Activated gamma-delta T cell treated with Interleukin-2 at 50 U/mL for 16 hours (primary cell): ENCODE measurements at places on chromosomes 13 and 19.

- no peak for DNase-seq
These were observed 4.8 kb downstream of the ADPRHL1 start for GRCh38 chr13:113448545-113448884.

GRCh38 chr19:10892256-10892655 lies 20.9 kb downstream of the CARM1 start:
- no peak for DNase-seq

DNA sequence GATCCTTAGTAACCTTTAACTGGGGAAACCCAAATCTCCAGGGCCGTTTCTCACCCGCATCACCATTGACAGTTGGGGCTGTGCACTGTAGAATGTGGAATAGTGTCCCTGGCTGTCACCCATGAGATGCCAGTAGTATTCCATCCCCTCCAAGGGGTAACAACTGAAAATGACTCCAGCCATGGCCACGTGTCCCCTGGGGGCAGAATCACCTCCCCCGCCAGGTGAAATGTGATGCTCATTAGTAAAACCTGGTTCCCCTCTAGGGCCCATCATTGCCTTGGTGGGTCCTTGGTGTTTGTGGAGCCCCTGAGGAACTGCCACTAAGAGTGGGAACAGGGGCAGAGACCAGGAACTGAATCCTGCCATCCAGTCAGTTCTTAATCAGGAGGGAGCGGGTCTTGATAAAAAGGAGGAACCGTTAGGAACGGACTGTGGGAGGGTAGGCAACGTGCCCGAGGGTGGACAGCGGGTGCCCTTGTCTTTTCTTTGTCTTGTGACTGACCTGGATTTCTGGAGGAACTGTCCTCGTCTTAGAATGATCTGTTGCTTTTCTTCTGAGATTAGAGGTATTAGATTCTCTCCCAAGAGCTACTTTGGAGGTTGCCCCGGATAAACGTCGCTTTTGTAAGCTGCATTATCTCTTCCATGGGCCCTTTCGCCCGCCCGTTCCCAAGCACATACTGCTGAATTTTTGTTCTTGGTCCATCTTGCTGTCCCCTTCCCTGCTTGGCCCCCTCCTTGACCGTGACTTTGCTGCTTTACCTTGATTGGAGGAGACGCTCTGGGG lies 3.5 kb downstream of the MYO9B start:
- DNase-seq = no peak

DNA sequence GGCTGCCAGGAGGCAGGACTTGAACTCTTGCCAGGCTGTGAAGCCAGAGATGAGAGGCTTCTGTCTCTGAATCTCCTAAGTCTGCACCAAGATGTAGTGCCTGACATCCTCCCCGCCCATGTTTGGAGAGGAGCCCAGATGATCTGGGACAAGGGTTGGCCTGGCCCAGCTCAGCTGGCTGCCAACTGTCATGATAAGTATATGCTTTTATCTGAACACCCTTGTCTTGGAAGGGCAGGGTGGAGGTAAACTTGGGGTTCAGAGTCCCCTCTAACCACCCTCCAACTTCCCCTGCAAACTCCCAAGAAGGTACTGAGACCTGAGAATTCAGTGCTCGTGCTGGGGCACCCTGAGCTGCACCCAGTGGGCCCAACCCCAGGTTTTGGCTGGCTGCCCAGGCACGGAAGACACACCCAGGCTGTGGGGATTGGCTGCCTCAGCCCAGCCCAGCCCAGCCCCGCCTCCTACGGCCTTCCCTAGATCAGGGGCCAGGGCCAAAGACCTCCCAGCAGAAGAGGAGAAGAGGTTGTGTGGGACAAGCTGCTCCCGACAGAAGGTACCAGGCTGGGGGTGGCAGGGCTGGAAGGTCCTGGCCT lies at the start of gene CYP4F12:
Gene CYP4F12 (plus strand): TSS at position 508 of the 596 bp plus-strand sequence. CDS start 443 bp downstream, outside the sequence.
- no peak for DNase-seq

DNA sequence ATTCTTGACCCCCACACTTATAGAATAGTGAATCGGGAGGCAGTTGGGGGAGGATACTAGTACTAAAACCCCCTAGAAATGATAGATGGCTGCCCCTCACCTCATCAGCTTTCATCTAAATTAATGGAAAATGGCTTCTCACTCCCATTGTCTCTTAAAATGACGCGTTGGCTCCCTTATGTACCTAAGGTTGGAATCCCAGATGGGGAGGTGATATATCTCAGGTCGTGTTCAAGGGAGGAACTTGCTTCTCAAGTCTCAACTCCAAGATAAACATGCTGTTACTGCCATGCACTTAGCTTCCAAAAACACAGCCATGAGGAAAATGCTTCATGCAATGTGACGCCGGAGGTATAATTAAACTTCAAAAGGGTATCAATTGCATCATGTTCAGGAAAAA lies 18.8 kb upstream of the UBE2L5 start:
- DNase-seq = no peak

- DNase-seq = no peak
These were observed 289.8 kb downstream of the COG6 start for GRCh38 chr13:39945226-39945625.

DNA sequence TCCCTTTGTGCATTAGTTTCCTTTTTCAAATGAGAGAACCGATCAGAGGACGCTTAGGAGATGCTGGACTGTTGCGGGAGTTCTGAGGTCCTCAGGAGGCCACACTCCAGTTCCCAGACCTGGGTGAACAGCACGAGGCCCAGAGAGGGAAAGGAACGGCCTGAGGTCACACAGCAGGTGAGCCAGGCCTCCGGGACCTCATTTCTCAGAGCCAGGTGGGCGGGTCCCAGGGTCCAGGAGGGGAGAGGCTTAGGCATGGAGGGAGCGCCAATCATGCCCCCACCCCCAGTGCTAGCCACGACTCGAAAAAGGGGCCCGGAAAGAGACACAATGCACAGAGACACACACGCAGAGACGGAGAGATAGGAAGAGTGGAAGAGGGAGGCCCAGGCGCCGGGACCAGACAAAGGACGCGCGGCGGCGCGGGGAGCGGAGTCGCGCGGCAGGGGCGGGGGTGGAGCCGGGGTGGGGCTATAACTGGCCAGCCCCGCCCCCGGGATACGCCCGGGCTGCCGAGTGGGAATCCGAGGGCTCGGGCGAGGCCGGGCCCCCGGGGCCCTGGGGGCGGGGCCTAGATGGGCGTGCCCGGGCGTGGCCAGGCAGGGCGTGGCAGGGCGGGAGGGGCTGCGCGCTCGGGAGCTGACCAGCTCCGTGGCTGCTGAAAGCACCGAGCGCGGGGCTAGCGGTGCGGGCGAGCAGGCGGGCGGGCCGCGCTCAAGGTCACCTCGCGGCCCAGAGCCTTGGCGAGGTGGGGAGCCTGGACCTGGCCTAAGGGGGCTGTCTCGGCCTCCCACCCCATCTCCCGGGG lies 1.6 kb downstream of the ELAVL3 start:
- no peak for DNase-seq

DNA sequence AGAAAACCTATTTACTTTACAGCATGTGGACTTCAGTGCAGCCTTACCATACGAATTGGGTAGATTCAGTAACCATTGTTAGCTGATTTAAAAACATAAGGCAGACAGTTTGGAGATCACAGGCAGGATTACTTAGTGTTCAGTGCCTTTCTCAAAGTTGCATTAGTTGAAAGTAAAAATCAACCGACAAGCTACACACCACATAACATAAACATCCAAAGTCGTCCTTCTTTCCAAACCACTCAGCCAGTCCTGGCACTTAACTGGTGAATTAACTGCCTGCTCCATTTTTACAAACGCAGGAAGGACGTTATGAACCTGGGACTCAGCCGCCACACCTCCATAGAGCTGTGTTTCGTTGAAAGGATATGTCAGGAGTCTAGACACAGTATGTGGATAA lies 91.4 kb downstream of the COL4A1 start:
- DNase-seq = no peak

DNA sequence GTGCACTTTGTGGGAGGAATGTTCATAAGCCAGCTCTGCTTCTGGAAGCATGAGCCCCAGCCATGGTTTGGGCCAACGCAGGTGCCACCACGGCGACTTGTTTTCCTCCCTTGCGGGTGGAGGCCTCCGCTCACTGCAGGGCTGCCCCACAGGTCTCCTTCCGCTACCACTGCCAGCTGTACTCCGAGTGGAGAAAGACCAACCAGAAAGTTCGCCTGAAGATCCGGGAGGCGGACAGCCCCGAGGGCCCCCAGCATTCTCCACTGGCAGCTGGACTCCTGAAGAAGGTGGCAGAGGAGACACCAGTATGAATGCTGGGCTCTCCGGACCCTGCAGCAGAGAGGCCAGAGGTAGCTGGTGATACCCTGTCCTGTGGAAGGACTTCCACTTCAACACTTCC lies 6.5 kb upstream of the HNRNPM start:
- DNase-seq = no peak

DNA sequence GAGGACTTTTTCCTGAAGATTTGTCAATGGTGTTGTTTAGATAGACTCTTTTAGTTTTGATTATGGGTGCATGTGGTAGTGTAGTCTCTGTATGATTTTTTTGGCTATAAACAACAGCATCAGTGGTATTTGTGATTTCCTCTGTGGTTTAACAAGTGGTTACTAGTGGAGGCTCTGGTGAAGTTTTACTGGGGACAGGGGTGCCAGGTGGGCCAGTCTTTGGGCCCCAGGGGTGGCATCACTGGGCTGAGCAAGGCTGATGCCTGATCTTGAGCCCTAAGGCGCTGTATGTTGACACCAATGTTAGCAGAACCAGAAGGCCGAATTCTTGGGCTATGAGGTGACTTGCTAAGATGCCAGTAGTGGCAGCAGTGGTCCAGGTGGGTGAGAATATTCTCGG lies 811.4 kb downstream of the DACH1 start:
- no peak for DNase-seq
